ENCODE measurements at places on chromosomes 12 and 14.

DNA sequence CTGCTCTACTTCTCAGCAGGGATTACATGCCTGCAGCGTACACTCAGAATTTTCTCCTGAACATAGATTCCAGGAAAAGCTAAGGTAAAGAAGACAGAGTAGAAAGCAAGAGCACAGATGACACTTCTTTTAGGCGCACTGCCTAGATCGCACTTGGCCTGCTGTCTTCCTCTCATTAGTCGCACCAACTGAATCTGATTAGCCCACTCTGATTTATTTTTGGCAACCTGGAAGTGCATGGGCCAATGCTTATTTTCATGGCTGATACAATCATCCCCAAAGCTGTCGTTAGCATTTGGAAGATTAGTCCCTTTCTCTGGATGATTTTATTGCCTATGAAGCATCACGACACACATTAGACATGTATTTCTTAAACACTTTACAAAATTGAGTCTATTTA, 152.5 kb downstream of the PTPRO start:
- no peak for DNase-seq

GRCh38 chr14:76293923-76294322, 82.0 kb upstream of the ESRRB start:
- DNase-seq = no peak

- DNase-seq = no peak
These were observed 5.0 kb upstream of the RNU7-1 start for GRCh38 chr12:6938353-6939190.

DNA sequence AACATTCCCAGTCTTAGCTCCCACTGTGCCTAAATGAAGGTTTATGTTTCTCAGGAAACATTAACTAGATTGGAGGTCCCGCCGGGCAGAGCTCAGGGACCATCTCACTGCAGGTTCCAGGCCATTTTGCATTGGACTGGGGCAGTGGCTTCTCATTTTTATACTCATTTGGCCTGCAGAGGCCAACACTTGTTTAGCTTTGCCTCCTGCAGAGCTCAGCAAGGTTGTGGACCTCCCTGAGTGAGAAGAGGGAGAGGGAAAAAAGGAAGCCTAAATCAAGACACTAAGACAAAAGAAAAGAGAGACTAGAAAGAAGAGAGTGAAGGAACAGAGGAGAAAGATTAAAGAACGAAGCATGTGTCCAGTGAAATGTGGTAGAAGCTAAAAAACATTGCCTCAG, 280.3 kb downstream of the AKAP6 start:
- DNase-seq = no peak

DNA sequence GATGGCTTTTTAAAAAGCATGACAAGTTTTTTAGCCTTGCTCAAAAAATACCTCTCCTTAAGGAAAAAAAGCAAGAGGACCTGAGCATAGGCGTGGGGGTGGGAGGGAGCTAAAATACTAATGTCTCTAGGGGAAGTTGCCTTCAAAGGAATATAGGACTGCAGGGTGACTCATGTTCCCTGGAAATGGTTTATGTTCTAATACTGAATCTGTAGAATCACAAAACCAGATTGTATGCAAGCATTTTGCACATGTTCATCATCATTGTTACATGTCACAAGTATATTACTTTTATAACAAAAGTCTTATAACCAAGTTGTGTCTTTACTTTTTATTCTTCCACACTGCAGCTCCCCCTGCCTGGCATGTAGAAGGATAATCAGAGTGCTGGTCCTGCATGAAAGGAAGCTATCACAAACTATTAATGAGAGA, 36.6 kb downstream of the GPR135 start:
- DNase-seq = peak; percentile 31

- DNase-seq = peak; percentile 89
These were observed 3.7 kb upstream of the SETD1B start for GRCh38 chr12:121799842-121800693.

All from AG08395 (cell line).